ENCODE measurements at places on chromosomes 3 and 15. TPM values are rescaled to one million over a fixed set of nuclear protein-coding genes. Genes with fewer than 3 reads are reported as not detected.

NPAP1 gene
- not detected for total RNA-seq

MRPL3 gene
- total RNA-seq: 37.4 TPM

SSUH2 gene
- total RNA-seq: not detected

SHC4 gene
- total RNA-seq: 1.2 TPM

TLR9 gene
- 2.3 TPM for total RNA-seq

IGSF10 gene
- total RNA-seq: not detected

BTLA gene
- total RNA-seq: 16.2 TPM

OXSR1 gene
- total RNA-seq: 35.9 TPM

B3GNT5 gene
- total RNA-seq: 0.30 TPM

PROK2 gene
- total RNA-seq: not detected

RTP3 gene
- total RNA-seq: not detected

MLF1 gene
- total RNA-seq: 3.6 TPM

LRRC15 gene
- not detected for total RNA-seq

GPR160 gene
- 43.3 TPM for total RNA-seq

ZDHHC19 gene
- not detected for total RNA-seq

AP3B2 gene
- 0.89 TPM for total RNA-seq

DNA sequence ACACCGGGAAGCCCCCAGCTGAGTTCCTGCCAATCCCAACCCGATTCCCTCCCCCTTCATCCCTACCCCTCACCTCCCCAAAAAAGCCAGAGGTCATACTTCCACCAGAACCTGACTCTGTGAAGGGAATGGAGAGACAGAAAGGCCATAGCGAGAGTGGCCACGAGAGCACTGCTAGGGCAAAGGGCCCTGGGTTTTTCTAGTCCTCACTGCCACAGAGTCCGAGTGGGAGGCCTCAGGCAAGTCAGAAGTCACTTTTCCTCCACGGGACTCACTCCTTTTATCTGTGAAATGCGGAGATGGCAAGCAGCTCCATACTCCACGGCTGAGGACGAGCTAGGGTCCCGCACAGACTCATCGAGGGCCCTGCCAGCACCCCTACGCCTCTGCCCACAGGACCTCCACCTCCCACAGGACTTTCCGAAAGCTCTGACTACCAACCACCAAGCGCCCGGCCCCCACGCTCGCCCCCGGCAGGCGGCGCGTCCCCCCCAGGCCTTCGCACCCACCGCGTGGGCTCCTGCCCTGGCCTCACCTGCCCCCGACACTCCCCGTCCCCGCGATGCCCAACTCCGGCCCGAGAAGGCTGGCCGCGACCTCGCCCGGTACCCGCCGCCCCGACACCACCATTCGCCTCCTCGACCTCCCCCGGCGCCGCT is 792 bp downstream of the ATP13A3 start:
- peak; percentile 46 for DNase-seq

DNA sequence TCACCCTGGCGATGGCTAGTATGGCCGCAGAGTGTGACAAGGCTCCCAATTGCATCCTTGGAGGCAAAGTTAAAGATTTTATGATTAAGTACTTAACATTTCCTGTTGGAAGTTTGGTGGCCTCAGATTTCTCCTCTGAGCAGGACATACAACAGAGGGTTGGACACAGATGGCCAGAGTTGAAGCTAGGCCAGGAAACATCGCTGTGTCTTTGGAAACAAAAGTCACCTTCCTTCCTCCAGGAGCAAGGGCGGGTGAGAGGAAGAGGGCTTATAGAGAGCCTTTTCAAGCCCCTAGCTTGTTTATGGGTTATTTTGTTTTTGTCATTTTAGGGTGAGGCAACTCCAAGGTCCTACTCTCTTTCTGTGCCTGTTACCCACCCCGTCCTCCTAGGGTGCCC is 24.2 kb downstream of the SLC6A1 start:
- DNase-seq: no peak

- DNase-seq: no peak
Measured at GRCh38 chr15:100924436-100924835, 5.3 kb downstream of the LRRK1 start.

GRCh38 chr15:57554063-57554811 is 37.5 kb upstream of the MYZAP start:
- DNase-seq: no peak

DNA sequence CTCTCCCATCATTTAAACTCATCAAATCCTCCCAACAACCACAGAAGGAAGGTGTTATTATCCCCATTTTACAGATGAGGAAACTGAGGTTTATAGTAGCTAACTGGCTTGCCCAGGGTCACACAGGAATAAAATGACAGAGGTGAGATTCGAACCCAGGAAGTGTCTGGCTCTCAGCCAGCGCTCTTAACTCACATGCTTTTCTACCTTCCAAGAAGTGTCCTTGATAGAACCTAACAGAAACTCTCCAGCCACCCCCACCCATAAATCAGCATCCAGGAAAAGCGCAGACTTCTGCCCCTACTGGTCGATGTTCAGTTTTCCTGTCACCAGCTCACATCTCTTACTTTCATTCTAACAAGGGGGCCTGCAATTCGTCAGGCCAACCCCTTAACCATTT is 51.7 kb downstream of the SPATA12 start:
- DNase-seq: no peak

GRCh38 chr15:31843426-31844055 is 186.8 kb upstream of the CHRNA7 start:
- DNase-seq: no peak

GRCh38 chr3:117485841-117486240 is 776.3 kb downstream of the TUSC7 start:
- no peak for DNase-seq

GRCh38 chr3:152539191-152539764 is 270.5 kb downstream of the MBNL1 start:
- DNase-seq: no peak

DNA sequence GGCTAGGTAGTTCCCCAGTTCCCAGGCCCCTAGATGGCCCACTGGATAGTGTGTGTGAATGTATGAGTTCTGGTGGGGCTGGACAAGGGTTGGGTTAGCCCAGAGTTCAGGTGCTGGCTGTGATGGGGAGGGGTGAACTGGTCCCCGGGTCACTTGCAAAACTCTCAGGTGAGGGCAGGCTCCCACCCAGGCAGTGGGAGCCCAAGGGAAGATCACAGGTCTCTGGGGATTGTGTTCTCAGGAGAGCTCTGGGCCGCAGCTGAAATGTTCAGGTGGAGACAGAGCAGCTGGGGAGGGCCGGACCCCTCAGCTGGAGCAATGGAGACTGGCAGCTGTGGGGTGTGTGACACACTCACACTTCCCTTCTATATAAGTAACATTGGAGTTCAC is 12.8 kb upstream of the FAM98B start:
- no peak for DNase-seq

GRCh38 chr3:12934431-12934830 is 93.1 kb upstream of the RPL32 start:
- DNase-seq: no peak

DNA sequence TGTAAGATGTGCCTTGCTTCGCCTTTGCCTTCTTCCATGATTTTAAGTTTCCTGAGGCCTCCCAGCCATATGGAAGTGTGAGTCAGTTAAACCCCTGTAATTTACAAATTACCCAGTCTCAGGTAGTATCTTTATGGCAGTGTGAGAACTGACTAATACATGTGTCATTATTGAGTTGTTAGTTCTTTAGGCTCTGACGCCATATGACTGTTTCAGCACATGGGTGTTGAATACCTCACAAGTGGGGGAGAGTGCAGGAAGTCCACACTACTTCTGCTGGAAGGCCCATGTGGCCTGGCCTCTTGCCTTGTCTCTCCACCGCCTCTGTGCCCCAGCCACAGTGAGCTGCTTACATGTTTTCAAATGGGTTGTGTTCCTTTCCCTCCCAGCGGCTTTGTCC is 28.5 kb downstream of the MFSD1 start:
- no peak for DNase-seq

DNA sequence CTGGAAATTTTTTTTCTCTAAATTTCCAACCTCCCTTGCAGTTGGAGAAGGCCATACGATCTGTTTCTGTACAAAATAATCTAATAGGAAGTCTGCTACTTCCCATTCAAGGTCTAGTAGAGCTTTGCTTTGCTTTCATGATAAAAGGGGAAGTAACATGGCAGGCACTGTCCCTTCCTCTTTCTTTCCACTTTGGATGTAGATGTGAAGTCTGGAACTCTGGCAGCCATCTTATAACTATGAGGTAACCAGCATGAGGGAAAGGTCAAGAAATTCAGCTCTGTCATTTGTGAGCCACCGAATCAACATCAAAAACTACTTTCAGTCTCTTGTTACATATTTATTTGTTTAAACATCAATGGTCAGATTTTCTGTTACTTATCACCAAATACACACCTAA is 156.3 kb downstream of the MTHFS start:
- no peak for DNase-seq

DNA sequence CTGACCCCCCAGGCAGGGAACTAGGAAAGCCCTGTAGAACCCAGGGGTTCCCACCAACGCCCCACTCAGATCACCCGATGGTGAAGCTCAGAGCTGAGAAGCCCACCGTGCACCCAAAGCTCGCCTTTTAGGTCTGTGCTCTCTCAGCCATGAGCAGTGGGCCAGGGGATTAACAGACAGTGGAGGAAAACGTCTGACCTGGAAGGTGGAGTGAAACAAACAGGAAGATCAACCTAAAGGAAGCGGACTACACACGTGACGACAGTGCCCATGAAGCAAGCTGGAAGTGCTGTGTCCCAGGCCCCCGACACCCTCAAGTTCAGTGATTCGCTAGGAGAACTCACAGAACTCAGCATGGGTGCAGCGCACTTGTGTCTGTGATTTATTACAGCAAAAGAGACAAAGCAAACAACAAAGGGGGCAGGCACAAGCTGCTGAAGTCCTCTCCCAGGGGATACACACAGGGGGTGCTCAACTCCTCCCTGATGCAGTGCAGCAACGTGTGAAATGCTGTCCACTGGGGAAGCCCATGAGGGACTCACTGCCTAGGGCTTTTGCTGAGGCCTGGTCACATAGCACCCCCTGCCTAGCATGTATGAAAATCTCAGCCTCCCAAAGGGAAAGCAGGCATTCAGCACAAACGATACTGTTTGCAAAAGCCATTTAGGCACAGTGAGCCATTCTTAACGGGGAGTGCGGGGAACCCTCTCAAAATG is 43.5 kb downstream of the CFAP92 start:
- peak; percentile 10 for DNase-seq

- DNase-seq: no peak
Measured at GRCh38 chr3:33989229-33989628, 190.8 kb downstream of the PDCD6IP start.

GRCh38 chr3:160774172-160774571 is 18.1 kb downstream of the PPM1L start:
- DNase-seq: no peak

- no peak for DNase-seq
Measured at GRCh38 chr3:171321559-171322360, 138.4 kb downstream of the TNIK start.

DNA sequence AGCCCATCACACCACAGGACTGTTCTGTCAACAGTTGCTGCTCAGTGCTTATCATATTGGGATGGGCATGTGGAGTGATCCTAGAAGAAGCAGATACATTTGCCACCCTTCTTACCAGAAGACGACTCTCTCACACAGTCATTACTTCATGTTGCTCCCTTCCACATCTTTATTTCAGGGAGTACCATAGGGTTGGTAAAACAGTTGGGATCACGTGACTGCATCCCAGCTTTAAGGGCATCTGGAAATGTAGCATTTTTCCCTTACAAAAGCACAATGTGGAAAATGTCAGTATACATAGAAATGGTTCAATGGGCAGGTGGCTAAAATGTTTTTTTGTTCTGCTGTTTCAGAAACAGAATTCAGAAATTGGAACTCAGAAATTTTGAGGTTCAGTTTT is 791.0 kb downstream of the OTOL1 start:
- no peak for DNase-seq

GRCh38 chr3:184981071-184981470 is 169.1 kb downstream of the VPS8 start:
- DNase-seq: no peak

- no peak for DNase-seq
Measured at GRCh38 chr3:186825294-186825821, 17.2 kb upstream of the ADIPOQ start.

GRCh38 chr3:119191800-119192199 is 18.4 kb downstream of the UPK1B start:
- no peak for DNase-seq

- peak; percentile 69 for DNase-seq
Measured at GRCh38 chr3:18988614-18989229, 159.6 kb upstream of the KCNH8 start.

GRCh38 chr15:28969511-28970085 is 83.8 kb downstream of the APBA2 start:
- no peak for DNase-seq

GRCh38 chr15:82568986-82569385 is 28.7 kb upstream of the RPS17 start:
- no peak for DNase-seq

- no peak for DNase-seq
Measured at GRCh38 chr3:53221827-53222182, 34.0 kb downstream of the TKT start.

- DNase-seq: no peak
Measured at GRCh38 chr3:147130461-147130860, 275.9 kb downstream of the ZIC4 start.

DNA sequence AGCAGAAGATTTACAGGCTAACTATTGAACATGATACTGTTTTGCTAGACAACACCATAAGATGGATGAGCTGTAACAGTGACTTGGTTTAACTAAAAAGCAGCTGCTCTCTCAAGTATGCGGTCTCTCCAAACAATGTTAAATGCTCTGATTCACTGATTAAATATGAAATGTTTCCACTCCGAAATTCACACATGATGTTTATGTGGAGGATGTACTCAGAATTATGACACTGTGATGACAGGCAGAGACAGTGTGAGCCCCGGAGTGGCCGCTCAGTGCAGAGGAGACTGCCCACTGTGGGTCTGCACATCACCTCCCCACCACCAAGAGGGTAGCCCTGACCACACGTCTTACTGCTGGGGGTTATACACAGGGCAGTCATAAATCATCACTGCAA is 83.9 kb upstream of the MEX3B start:
- no peak for DNase-seq

- no peak for DNase-seq
Measured at GRCh38 chr3:140766465-140766864, 88.6 kb downstream of the TRIM42 start.

DNA sequence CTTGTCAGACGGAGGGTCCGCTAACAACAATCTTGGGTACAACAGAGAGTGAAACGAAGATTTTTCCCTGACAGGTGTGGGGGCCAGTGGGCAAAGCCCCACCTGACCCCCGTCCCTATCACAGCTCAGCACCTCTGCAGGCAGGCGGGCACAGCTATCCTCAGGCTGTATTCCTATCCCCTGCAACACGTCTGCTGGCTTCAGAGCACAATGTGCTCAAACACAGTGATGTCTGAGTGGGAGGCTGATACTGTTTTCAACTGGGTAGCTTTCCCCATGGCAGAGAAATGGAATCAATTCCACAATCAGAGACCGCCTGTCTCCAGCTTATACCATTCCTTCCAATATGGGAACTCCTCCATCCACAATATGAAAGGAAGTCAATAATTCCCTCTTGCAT is 28.0 kb downstream of the TLE3 start:
- DNase-seq: no peak

Data from naive thymus-derived CD4-positive, alpha-beta T cell (primary cell).